Ascending aorta (tissue), 2 donors: ENCODE measurements at places on chromosomes 11 and 22. TPM values are rescaled to one million over a fixed set of nuclear protein-coding genes. Genes with fewer than 3 reads are reported as not detected.

TNNT3 gene
- 10.1 TPM for total RNA-seq

NDUFA6 gene
- 23.9 TPM for total RNA-seq

OR56A1 gene
- not detected for total RNA-seq

APOBEC3G gene
- 9.3 TPM for total RNA-seq

GRCh38 chr11:46100670-46101069, 20.6 kb downstream of the PHF21A start:
- DNase-seq, result no peak

GRCh38 chr11:93031386-93031785, 61.9 kb downstream of the MTNR1B start:
- DNase-seq, result no peak

GRCh38 chr11:117731722-117732290, 65.2 kb downstream of the DSCAML1 start:
- DNase-seq, result no peak

DNA sequence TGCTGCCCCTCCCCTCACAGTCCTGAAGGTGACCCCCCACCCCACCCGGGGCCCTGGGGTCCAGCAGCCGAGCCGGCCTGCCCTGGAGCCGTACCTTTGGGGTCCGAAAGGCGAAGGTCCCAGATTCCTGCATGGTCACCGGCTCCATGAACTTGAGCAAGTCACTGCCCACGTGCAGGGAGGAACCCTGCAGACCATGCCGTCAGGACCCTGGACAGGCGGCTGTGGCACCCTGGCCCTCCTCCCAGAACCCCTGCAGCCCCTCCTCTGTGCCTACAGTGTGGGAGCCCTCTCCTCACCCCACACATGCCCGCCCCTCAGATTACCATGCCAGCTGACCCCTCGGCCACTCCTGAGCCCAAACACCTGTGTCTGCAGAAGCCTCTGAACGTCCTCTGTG, 14.3 kb upstream of the MAPK11 start:
- DNase-seq, result no peak

GRCh38 chr22:36211237-36211861, 9.7 kb upstream of the APOL4 start:
- peak; percentile 60 for DNase-seq

DNA sequence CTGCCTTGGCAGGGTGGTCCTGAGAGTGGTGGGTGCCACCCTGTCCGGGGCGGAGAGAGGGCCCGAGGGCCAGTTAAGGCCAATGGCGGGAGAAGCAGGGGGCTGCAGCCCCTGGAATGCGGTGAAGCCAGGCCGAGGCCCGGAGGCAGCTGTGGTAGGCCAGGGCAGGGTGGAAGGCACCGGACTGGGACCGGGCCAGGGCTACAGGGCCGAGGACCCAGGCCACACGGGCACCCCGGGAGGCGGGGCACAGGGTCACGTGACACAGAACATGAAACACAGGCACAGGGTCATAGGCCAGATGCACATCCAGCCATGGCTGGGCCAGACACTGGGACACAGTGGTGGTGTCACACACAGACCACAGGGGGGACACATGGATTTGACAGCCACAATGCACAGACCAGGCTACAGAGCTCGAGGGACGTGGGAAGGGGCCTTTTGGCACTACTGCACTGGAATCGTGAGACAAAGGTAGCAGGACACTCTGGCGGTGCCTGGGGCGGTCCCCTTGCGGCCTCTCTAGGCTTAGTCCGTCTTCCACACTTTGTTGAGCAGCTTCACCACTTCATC, 2.8 kb downstream of the SLC25A1 start:
- no peak for DNase-seq

DNA sequence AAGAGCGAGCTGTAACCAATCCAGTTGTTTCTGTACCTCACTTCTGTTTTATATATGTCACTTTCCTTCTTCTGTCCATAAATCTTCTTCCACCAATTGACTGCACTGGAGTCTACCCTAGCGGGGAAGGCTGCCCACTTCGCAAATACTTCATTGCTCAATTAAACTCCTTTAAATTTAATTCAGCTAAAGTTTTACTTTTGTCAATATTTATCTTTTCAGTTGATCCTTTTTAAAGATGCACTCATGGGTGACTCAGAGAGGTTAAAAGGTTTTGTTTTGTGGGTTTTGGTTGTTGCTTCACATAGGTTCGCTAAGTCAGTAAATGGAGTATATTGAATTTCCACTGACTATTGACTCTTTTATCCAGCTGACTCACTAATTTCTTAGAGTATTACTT, 597.2 kb downstream of the DLG2 start:
- no peak for DNase-seq

DNA sequence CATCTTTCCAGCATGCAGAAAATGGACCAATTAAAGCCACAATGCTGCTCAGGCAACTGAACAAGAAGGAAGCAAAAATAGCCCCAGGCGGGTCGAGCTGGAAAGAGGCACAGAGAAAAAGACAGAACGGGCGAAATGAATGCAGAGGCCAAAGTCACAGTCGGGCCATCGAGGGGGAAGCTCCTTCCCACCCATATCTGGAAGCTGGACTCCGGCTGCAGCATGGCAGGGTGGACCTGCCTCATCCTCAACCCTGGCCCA, 58.6 kb upstream of the PRDM11 start:
- no peak for DNase-seq

GRCh38 chr11:73969991-73970800, 12.4 kb downstream of the UCP2 start:
- DNase-seq, result no peak

GRCh38 chr22:47073075-47073474, 310.6 kb downstream of the TBC1D22A start:
- DNase-seq, result no peak

GRCh38 chr11:14270690-14271542, 88.1 kb downstream of the RRAS2 start:
- DNase-seq, result no peak
